Cerebellar cortex (tissue), 1 donor: ENCODE measurements at places on chromosomes 5 and 9.
A peak's percentile ranks its signal among the peaks of the same experiment; 100 is the strongest.

- DNase-seq = peak; percentile 7
These were observed 54.1 kb downstream of the MRPS30 start for GRCh38 chr5:44862808-44863207.

GRCh38 chr5:167639766-167640165, 651.7 kb upstream of the WWC1 start:
- no peak for DNase-seq

DNA sequence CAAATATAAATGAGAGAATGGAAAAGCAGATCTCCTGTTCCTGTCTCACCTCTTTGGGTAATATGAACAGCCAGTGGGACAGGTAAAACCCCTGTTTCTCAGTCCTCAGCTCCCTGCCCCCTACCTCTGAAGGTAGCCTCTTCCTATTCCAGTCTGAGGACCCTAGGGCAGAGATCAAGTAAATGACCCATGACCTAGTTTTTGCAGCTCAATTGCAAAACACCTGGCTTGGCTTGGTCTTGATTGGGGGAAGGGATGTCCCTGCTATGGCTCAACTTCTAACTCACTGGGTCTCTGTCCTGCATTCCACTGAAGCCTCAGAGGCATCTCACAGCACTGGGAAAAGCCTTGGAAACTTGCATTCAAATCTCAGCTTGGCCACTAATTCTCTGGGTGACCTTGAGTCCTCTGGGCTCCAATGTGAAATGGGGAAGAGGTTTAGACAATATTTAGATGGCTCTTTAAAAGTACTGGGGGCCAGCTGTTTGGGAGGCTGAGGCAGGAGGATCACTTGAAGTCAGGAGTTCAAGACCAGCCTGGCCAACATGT, 1.6 kb upstream of the GALT start:
- no peak for DNase-seq

DNA sequence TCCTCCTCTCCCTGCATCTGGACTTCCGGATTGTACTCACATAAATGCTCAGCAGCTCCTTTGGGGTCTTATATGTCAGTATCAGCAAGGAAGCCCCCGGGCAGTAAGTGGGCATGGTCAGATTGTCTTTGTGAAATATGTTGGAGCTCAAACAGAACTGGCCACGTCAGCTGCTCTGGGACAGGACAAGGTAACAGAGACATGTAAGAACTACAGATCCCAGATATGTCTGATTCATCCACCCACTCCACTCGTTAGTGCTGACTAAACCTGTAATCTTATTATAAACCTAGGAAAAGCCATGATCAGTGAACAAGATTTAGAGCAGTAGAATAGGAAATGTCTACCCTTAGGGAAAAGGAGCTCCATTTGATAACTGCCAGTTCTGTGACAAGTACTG, 561.8 kb downstream of the CETN3 start:
- no peak for DNase-seq

DNA sequence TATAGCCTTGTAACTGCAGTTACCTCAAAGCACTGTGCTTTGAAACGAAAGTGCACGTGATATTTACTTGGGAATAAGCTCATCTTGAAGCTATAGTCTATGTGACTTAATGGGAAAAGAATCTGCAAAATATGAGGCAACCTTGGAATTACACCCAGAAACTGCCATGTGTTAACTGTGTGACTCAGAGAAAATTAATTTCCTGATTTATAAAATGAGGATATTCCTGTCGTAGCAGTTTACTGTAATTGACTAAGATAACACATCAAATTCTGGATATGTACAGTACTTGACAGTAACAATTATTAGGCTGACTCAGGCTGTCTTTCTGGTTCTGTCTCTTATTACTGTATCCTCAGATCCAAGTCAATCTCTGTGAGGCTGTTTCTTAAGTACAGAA, 1079.9 kb upstream of the ACO1 start:
- DNase-seq = no peak

- DNase-seq = no peak
These were observed 67.6 kb downstream of the ARHGEF28 start for GRCh38 chr5:73693573-73694061.

DNA sequence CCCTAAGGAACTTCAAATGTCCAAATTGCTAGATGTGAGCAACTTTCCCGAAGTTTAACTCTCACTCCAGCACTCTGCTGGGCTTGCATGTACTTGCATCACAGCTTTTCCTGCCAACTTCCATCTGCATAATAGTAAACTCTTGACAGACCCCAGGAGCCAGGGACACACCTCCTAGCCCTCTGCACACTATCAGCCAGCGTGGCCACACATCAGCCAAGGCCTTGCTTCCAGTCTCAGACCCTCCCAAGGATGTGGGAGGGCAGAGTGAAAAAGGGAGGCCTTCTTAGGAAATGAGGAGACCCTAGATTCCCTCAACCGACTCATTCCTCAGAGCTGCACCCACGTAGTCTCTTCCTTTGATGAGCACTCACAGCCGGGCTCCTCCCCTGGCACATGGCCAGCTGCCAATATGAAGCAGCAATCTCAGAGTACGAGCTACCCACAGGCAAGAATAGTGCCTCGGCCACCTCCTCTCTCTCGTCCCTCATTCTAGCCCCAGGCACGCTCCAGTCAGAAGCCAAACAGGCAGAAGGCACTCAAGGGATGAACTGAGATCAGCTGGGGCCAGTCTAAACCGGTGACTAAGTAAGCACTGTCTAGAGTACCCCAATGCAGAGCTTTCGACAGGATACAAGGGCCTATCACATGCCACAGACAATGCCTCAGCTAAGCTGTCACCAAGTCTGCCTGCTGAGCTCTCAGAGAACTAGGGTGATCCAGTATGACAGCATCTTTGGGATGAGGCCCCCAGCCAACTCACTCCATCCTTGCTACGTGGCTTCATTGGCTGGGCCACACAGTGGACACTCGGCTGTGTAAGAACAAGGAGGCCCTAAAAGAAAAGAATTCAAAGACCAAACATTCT, 2.3 kb downstream of the P4HA2 start:
- peak; percentile 48 for DNase-seq

DNA sequence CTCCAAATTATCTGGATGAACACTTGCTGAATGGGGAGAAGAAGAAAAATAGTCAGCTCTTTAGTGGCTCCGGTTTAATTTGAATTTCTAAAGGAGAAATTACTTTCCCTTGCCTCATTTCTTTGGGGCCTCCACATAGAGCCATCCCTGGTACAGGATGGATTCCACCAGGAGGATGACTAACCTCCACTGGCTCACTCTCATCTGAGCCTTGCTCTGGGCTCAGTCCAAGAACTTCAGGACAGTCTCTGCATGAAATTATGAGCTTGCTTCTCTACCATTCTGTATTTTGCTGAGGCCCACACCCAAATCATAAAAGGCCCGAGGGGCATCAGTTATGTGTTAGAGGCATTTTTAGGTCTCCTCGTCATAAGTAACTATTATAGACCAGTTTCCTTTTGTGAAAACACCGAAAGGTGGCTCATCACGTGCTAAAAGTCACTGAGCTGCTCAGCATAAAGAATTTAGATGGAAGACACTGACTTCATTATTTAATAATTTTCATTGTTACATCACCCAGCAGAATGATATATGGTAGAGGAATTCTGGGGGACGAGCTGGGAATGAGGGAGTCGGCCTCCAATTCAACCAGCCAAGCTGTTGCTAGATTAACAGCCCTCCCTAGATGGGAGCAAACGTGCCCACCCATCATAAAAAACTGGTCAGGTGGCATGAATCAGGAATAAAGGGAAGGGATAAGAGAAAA, 222.1 kb downstream of the TARS1 start:
- DNase-seq = no peak

- DNase-seq = peak; percentile 59
These were observed at the start of gene TDRD7 for GRCh38 chr9:97411789-97412625. TDRD7 (plus strand) TSS chr9:97412096; CDS start chr9:97428466, 16,370 bp downstream.

- no peak for DNase-seq
These were observed 17.5 kb downstream of the ABO start for GRCh38 chr9:133257465-133257956.

DNA sequence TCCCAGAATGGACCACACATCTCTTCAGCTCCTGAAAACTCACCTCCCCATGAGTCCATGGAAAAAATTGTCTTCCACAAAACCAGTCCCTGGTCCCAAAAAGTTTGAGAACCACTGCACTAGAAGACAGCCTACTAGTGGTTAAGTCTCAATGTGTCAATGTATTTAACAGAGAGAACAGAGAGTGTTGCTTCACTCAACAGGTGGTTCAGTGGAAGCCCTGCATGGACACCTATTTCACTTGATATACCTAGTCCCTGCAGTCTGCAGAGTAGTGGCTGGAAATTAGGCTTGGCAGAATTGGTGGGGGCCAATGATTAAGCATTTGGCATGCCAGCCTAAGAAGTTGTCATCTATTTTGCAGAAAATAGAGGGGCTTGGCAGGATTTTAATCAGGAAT, 23.0 kb downstream of the IL7R start:
- no peak for DNase-seq

DNA sequence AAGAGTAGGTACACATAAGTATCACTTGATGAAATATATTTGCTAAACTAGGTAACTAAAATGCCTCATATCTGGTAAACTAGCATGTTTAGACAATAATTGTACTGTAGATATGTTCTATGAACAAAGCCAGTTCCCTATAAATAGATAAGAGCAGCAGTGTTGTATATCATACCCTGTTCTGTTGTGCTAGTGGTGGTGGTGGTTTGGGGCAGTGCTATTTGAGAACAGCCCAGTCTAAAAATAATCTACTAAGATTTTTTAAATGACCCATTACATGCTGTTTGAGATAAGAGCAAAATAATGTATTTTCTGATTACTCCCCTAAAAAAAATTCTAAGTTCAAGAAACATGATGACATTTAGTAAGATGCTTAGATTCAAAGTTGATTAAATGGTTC, 829.2 kb upstream of the DMAC1 start:
- DNase-seq = no peak

GRCh38 chr5:71586052-71586940, 844 bp upstream of the MCCC2 start:
- DNase-seq = no peak

GRCh38 chr5:93454896-93455295, 126.1 kb downstream of the NR2F1-AS1 start:
- no peak for DNase-seq

DNA sequence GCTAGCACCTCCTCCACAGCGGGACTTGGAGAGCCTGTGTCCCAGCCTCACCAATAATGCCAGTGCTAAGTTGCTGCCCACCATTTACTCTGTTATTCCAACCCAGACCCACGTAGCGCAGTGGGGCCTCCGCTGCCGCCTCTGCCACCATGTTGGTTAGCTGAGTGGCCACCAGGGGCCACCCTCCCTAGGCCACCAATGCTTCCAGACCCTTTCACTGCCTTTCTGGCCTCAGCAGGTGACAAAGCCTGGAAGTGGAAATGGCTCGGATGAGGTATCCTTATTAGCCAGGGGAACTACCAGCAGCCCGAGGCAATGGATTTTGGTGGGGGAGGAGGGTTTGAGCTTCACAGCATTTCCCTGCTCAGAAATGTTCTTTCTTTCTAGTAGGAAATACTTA, 110.1 kb downstream of the OSTF1 start:
- DNase-seq = no peak

- no peak for DNase-seq
These were observed 29.4 kb upstream of the ADAMTS2 start for GRCh38 chr5:179374506-179375235.

GRCh38 chr5:94746731-94747124, 128.3 kb downstream of the SLF1 start:
- DNase-seq = no peak

GRCh38 chr5:172543484-172544298, 89.4 kb upstream of the SH3PXD2B start:
- no peak for DNase-seq

DNA sequence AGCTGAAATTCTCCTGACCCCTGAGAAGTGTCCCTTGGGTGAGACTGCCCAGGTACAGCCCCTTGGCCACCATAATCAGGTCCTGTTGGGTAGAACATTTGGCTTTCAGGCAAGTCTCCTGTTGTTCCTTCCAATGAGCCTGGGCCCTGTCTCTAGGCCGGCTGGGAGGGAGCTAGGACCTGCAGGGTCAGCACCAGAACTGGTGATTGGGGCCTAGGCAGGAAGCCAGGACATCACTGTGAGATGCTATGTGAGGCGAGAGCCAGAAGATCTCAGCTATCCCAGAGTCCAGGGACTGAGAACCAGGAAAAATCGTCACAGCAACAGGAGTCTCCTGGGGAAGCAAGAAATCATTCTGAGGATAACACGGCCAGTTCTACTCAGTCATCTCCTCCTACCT, 51.5 kb downstream of the PCDH1 start:
- DNase-seq = peak; percentile 89

GRCh38 chr5:97383996-97384395, 200.9 kb upstream of the RIOK2 start:
- no peak for DNase-seq

- DNase-seq = no peak
These were observed 82.1 kb downstream of the TMEM232 start for GRCh38 chr5:110644357-110644756.

- DNase-seq = no peak
These were observed 3.1 kb downstream of the SPACA9 start for GRCh38 chr9:132881826-132882225.

- no peak for DNase-seq
These were observed 83.9 kb downstream of the PTPN3 start for GRCh38 chr9:109414125-109414785.

GRCh38 chr5:135543485-135544304, 7.9 kb upstream of the NEUROG1 start:
- DNase-seq = no peak

DNA sequence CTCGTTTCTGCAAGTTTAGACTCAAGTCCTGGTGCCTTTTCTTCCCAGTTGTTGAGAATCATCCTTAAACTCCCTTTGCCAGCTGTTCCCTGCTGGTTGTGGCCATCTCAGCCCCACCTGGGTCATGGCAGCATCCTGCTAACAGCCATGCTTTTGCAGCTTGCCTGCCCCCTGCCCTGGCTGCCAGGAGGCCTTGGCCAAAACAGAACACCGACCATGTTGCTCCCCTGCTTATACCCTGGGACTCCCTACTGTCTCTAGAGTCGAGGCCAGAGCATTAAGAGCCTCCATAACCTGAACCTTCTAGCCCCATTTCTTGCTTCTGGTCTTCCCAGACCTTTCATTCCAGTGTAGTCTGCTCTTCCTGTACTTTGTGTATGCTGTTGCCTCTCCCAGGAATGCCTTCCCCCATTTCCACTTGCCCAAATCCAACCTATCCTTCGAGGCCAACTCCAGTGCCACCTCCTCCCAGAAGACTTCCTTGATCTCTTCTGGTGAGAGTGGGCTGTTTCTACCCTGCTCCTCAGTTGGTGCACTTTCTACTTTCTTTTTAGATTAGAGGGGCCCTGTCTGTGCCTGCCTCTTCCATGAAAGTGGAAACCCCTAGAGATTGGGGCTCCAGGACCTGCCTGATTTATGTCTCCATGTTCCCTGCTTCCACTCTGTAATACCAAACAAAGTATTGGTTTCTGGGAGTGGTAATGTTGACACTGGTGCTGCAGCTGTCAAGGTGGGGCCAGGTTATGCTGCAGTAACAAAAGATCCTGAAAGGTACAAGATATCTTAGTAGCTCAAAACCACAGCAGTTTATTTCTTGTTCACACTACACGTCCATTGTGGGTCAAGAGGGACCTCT, 88.2 kb downstream of the AMBP start:
- no peak for DNase-seq

GRCh38 chr9:6272229-6272598, 56.0 kb upstream of the TPD52L3 start:
- DNase-seq = no peak
